Neuronal stem cell (in vitro differentiated cells): ENCODE measurements at places on chromosomes 6 and 20.

DNA sequence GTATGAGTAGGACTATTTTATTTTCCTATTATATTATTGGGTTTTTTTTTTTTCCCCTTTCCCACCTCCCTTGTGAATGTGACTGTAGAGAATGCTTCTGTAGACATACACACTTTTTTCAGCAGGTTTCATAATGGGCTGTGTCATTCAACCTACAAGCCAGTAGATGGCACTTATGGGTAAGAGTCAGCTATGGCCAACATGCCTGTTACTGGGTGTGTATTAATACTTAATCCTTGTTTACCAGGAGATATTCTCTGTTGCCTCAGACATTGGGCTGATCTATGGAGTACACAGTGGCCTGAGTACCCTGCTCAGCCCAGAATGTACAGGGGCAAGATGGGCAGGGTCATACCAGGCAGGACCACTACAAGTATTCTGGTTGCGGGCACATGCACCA, 382.5 kb downstream of the EPHA7 start:
- DNase-seq = no peak

- DNase-seq = no peak
These were observed 13.7 kb downstream of the PHF3 start for GRCh38 chr6:63649269-63649668.

- DNase-seq = no peak
These were observed at the start of gene SYNGAP1 for GRCh38 chr6:33419580-33420490. TSS of gene SYNGAP1 (plus strand) at chr6:33420065. CDS start at chr6:33420265, 200 bp downstream.

- DNase-seq = no peak
These were observed 5.3 kb upstream of the MOG start for GRCh38 chr6:29651413-29652197.

GRCh38 chr20:641516-641875, 11.5 kb downstream of the SRXN1 start:
- no peak for DNase-seq

DNA sequence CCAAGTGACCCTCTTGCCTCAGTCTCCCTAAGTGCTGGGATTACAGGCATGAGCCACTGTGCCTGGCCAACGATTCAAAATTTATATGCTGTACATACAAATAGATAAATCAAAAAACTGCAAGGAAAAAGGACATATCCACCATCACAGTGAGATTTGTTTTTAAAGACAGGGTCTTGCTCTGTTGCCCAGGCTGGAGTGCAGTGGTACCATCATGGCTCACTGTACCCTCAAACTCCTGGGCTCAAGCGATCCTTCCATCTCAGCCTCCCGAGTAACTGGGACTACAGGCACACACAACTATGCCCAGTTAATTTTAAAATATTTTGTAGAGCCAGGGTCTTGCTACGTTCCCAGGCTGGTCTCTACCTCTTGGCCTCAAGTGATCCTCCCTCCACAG, 61.5 kb downstream of the MAP3K7 start:
- no peak for DNase-seq

DNA sequence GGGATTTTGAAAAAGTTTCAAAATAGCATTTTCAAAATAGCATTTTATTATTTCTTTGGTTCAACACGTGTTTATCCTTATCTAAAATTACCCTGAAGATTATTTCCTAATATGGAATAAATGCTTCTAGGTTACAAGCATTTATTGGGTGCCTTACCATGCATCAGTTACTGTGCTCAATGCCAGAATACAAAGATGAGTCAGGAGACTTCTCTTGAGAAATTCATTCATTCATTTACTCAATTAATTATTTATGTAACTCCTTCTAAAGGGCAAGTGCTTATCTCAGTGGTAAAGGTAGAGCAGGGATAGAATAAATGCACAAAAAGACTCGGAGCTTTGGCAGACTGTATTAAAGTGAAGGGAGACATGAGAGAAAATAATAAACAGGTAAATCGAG, 150.1 kb upstream of the PDE7B start:
- no peak for DNase-seq

DNA sequence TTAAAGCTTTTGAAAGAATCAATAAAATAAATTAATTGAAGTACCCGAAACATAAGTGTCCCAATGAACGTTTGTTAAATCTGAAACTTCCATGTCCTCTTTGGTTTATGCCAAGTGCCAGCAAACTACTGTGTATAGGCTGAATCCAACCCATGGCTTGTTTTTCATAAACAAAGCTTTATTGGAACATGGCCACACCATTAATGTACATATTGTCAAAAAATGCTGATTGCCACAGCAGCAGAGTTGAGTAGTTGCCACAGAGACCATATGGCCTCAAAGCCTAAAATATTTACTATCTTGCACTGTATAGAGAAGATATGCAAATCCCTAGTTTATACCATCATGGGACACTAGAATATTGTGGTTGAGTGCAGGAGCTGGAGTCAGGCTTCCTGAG, 406.1 kb downstream of the MAFB start:
- DNase-seq = no peak

DNA sequence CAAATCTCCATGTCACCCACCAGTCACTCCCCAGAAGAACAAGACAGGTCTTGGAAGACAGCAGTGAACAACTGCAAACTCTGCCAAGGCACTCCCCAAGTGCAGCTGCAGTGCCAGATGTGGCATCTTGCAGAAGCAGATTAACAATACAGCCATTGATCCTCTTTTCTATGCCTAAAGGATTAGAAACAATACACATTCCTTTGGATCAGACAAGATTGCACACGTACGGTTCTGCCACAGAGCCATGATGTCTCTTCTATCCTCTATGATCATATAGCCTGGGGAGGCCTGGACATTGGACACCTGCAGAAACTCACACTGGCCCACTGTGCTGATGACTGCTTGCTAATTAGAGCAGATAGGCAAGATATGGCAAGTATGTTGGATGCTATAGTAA, 155.9 kb downstream of the MYLK4 start:
- DNase-seq = no peak

DNA sequence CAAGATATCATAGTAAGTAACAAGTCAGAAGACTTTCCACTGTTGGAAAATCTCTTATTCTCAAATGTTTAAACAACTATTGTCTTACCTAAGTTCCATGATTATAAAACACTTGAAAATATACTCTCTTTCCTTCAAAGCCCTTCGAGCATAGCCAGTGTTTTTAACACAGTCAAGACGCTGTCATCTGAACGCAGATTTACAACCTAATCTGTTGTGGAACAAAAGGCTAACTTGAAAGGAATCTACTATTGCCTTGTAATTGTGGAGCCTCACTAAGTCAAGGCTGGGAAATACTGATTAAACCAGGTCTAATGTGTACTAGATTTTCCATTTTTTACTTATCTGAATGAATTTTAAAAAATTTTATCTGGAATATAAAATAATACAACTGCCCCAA, 205.8 kb downstream of the TRDN start:
- DNase-seq = no peak

DNA sequence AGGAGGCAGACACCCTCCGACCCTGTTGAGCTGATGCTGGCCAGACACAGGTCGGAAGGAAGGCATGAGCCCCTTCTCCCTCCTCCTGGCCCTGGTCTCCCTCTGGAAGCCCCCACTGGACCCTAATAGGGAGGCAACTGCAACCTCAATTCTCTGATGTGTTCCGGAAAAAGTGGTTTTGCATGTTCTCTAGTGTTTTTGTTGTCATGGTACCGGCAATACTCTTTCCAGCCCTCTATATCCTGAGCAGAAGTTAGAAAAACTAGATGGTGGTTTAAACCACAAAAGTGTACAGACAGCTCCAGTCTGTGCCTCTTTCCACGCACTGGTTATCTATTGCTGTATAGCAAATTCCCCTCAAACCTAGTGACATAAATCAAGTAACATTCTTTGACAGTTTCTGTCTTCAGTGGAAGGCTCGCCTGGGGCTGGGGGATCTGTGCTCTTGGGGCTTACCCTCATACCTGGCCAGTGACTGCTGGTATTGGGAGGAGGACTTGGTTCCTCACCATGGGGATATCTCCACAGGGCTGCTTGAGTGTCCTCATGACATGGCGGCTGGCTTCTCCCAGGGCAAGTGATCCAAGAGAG, 37.0 kb downstream of the SYTL3 start:
- DNase-seq = no peak

DNA sequence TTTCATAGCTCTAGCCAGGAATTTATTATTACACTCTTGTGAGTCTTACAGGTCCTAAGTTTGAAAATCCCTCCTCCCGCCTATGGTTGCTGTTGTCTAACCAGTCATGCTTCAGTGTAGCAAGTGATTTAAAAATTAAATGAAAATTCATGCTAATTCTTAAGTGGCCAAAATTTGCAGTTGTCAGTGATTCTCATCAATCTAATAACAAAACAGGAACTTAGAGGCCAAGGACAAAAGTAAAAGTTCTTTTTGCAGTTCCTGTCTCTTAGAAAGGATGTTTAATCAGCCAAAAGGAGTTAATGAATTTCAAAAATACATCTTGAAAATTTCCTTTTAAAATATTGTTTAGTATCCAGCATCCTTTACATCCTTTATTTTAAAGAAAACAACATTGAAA, 36.3 kb downstream of the VTA1 start:
- no peak for DNase-seq

GRCh38 chr6:13590574-13591153, 16.3 kb downstream of the SIRT5 start:
- no peak for DNase-seq

- DNase-seq = no peak
These were observed 449.6 kb downstream of the C6orf118 start for GRCh38 chr6:164859816-164860215.
